ENCODE measurements at places on chromosomes 2 and 18.

DNA sequence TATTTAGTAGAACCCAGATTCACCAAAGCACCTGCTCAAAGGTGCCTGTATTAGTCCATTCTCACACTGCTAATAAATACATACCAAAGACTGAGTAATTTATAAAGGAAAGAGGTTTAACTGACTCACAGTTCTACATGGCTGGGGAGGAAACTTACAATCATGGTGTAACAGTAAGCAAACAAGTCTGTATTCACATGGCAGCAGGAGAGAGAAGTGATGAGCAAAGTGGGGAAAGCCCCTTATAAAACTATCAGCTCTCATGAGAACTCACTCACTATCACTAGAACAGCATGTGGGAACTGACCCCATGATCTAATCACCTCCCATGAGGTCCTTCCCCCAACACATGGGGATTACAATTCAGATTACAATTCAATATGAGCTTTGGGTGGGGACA, 28.0 kb upstream of the DDX18 start:
- no peak for DNase-seq

GRCh38 chr2:158392687-158393086, 63.9 kb downstream of the CCDC148 start:
- DNase-seq = no peak

DNA sequence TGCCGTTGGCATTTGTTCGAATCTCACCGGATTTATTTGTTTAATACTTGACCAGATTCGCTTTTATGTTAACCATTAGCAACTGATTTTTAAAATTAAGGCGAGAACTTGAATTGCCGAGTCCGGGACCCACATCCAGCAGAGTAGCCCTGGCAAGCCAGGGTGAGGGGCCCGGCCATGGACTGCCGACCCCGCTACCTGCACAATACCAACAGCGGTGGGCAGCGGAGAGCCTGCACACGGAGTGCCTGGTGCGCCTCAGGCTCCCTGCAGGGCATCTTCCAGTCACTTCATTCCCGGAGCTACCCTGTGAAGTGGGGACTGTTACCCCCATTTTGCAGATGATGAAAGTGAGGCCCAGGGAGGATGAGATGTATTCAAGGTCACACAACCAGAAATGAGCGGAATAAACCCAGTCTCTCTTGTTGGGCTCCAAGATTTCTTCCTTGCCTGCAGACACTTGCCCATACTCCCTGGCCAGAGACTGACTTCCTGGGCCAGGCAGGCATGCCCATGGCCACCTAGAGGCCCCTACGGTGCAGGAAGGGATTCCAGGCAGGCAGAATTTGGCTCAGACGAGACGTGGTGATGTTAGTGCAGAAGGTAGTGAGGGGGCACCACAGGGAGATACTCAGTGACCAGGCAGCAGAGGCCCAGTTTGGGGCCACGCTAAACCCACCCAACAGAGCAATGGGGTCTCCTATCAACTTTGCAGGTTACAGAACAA, 2.9 kb downstream of the FBLN7 start:
- DNase-seq = no peak

DNA sequence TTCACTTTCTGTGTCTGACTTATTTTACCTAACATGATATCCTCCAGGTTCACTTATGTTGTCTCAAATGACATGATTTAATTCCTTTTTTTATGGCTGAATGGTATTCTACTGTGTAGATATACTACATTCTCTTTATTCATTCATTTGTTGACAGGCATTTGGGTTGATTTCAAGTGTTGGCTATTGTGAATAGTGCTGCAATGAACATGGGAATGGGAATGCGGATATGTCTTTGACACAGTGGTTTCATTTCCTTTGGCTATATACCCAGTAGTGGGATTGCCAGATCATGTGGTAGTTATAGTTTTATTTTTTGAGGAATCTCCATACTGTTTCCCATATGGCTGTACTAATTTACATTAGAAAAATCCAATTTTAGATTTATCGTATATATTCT, 195.4 kb upstream of the KLHL14 start:
- DNase-seq = no peak

DNA sequence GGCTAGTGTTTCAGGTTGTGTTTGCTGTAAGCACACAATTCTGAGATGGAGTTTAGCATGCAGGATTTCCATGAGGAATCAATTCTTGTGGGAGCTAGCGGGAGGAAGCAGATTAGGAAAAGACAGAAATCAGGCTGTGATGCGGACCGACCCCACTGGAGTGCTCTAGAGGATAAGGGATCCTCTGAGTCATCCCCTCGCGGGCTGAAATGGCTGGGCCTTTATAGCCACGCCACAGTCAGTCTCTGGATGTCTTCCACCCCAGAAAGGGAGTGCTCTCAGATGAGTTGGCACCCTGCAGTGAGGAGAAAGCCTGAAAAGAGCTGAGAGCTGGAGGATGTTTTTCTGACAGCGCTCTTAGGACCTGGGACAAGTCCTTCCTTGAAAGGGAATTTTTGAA, 102.4 kb downstream of the GALNT3 start:
- DNase-seq = peak; percentile 35

Data from neuronal stem cell (in vitro differentiated cells).